ENCODE measurements at places on chromosomes 3 and 15. TPM values are rescaled to one million over a fixed set of nuclear protein-coding genes. Genes with fewer than 3 reads are reported as not detected.

Gene GLDN
- total RNA-seq: 0.57 TPM

- H3K36me3 ChIP-seq: no peaks in the 10 kb centered on the region
- DNase-seq: no peak
- H3K4me3 ChIP-seq: no peak overlapping the region
- no peaks in the 10 kb centered on the region for H3K27me3 ChIP-seq
Measured at GRCh38 chr15:43878446-43878845, 51.6 kb downstream of the WDR76 start.

DNA sequence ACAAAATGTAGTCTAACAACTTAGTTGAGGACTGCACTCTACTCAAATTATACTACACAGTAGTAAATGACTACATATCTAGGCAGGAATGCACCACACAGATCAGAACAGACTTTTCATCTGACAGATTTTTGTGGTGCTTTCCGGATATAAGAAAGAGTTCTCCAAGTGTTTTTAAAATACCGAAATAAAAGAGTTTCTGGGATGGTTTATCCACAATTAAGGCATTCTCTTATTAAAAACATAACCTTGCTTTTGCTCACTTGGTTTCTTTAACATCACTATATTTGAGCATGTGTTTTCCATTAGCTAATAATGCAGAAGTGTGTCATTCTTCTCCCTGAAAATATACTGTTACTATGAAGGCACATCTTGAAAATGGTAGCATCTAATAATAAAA, 132.9 kb downstream of the MAGI1 start:
- H3K4me1 ChIP-seq: no peaks in the 10 kb centered on the region
- no peaks in the 10 kb centered on the region for H3K27me3 ChIP-seq
- H3K27ac ChIP-seq: no peak overlapping the region
- H3K36me3 ChIP-seq: no peaks in the 10 kb centered on the region

DNA sequence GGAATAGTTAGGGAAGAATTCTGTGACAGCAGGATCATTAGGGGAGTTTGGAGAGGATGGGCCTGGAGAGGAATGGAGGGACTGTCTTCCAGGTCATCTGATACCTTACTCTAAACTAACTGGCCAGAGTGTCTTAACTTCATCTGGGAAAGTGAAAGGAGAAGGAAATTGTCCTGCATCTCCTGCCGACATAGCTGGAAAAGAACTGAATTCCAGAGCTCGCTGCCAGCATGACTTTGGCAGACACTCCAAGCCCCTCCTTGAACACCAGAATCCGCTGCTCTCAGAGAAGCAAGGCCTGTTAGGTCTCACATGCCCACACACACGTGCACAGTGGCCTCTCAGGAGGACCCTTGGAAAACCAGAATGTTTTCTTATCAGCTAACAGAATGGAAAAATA, 10.5 kb downstream of the ABI3BP start:
- no peaks in the 10 kb centered on the region for H3K36me3 ChIP-seq
- H3K27ac ChIP-seq: no peak overlapping the region
- no peaks in the 10 kb centered on the region for H3K4me1 ChIP-seq
- DNase-seq: no peak
- no peaks in the 10 kb centered on the region for H3K27me3 ChIP-seq

DNA sequence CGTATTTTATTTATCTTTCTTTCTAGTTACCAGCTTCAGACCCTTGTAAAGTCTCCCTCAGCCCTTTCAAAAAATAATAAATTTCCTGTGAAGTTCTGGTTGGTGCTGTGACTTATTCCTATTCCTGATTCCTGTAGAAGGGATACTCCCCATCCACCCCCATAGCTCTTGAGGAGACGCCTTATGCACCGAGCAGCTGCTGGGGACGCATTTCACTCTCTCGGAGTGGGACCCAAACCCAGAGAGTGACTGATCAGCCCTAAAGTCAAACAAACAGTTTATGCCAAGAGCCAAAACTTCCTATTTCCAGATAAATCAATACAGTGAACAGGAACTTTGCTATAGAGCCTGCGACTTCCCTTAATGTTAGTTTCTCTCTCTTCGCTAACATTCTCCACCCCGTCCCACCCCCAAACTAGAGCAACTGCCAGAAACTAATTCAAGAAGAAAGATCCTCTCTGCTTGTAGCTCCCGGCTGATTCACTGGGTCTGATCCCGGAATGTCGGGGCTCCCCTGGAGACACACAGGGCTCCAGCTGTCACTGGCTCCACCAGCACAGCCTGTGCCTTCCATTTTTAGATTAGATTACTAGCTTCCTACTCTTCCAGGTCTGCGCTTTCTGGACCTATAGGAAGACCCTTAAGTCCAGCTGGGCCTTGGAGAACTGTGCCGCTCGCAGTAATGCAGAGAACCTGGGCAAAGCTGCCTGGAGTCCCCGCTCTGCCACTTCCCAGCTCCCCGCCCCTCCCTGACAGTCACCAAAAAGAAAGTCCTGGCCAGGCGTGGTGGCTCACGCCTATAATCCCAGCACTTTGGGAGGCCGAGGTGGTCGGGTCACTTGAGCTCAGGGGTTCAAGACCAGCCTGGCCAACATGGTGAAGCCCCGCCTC, 45.2 kb downstream of the KLHL25 start:
- no peak overlapping the region for H3K4me3 ChIP-seq
- DNase-seq: no peak
- H3K36me3 ChIP-seq: no peaks in the 10 kb centered on the region
- peaks cover 4% of the 10 kb centered on the region for H3K4me1 ChIP-seq
- H3K27ac ChIP-seq: no peak overlapping the region
